ENCODE measurements at places on chromosomes 4 and X. TPM values are rescaled to one million over a fixed set of nuclear protein-coding genes. Genes with fewer than 3 reads are reported as not detected.

DNA sequence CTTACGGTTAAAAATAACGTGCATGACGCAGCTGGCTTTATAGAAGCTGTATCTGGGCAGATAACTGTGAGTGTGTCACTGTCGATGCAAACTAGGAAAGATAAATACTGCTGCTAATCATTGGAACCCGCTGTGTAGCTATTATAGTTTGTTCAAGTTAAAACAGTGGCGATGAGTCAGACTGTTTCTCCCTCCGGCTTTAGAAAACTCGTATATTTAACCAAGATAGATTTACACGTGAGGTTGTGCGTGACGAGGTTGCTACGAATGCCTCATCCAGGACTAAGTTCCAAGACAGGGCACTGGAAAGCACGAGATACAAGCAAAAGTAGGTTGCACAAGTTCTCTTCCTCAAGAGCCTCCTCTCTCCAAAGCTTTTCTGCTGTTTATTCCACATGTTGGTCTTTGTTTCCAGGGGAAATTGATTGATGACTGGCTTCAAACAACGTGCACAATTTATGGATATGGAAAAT, 270.7 kb downstream of the FBXW7 start:
- DNase-seq, result peak; percentile 70

GRCh38 chrX:96763608-96764007, 79.0 kb downstream of the DIAPH2 start:
- no peak for DNase-seq

DNA sequence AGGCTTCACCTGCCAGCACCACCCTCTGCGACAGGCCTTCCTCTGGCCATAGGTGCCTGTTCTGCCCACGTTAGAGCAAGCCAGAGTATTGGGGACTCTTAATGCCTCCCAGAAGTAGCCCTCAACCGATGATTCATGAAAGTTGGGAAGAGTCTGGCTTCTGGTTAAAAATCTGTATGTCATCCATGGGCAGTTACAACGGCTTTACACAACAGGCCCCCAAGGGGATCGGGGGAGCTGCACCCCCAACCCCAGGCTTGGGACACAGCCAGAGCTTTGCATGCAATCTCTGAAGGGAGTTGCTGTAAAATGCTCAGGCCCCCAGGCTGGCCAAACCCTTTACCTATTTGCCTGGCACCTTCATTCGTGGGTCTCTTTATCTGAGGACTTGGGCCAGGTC, 5.4 kb upstream of the CYTL1 start:
- no peak for DNase-seq

POU3F4 gene
- polyA plus RNA-seq, result not detected

FHDC1 gene
- 0.22 TPM for polyA plus RNA-seq

HTATSF1 gene
- polyA plus RNA-seq, result 1.1 TPM

XAGE2 gene
- polyA plus RNA-seq, result not detected

NSG1 gene
- polyA plus RNA-seq, result 0.17 TPM

ACOX3 gene
- 6.8 TPM for polyA plus RNA-seq

ANAPC10 gene
- polyA plus RNA-seq, result 21.0 TPM
